NCI-H1930 (cell line): ENCODE measurements at places on chromosomes 5 and 9.

DNA sequence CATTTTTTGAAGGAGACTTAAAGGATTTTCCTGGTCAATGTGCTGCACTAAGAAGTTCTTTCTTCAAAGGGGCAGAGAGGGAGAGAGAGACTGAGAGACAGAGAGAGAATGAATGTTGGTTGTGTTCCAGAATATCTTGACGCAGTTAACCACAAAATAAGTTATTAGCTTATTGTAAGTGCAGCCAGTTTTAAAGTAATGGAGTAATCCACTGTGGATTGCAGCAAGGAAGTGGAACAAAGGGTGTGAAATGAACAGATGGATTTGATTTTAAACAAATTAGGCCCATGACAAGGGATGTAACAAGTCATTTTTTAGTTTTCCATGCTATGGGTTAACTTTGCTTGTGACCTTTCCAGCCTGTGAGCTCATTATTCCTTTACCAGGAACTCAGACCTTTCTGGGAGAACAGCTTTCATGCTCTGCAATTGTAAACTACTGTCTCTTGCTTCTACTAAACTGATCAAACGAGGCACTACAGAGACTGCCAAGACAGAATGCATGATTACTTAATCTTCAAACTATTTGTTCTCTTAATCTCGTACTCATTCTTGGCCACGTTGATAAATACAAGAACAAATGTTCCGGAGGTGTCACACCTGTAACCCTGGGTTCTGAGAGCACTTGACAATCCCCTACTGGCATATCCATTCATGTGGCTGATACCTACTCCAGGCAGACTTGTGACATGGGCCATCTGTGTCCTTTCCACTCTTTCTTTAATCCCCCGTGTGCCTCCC is 131.1 kb downstream of the TLE1 start:
- DNase-seq: no peak

GRCh38 chr5:132202711-132203463 is 24.8 kb downstream of the P4HA2 start:
- no peak for DNase-seq

GRCh38 chr5:34511481-34511880 is 144.6 kb upstream of the RAI14 start:
- no peak for DNase-seq

GRCh38 chr5:34412736-34413135 is 243.4 kb upstream of the RAI14 start:
- DNase-seq: no peak

- no peak for DNase-seq
Measured at GRCh38 chr9:83976372-83976771, 3.6 kb downstream of the HNRNPK start.

- no peak for DNase-seq
Measured at GRCh38 chr5:181243564-181244343, at the start of gene RACK1. Gene RACK1 (minus strand): TSS chr5:181243906. CDS start chr5:181243800, 106 bp downstream.
